ENCODE measurements at places on chromosomes 2 and 18.

DNA sequence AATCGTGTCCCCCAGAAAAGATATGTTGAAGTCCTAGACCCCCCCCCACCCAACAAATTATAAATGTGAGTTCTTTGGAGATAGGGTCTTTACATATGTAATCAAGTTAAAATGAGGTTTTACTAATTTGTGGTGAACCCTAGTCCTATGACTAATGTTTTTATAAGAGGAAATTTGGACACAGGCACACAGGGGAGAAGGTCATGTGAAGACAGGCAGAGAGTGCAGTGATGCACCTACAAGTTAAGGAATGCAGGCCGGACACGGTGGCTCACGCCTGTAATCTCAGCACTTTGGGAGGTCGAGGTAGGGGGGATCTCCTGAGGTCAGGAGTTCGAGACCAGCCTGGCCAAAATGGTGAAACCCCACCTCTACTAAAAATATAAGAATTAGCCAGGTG, 5.8 kb upstream of the PMAIP1 start:
- DNase-seq = no peak

DNA sequence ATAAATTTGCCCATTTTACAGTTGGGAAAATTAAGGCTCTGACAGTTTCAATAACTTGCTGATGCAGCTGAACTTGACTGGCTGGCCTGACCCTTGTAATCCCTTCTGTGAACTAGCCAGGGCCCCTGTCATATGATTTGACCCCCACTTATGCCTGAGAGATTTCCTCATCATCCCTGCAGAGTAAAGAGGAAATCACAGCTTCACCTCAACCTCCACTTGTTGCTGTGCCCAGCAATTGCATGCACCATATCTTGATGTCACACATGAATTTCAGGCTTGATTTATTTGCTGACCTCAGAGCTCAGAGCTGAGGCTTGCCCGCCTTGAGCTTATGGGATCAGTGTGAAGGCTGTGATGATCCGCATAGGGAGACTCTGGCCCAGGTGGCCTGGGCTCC, 108.1 kb downstream of the ACOXL start:
- DNase-seq = no peak

GRCh38 chr2:212970132-212970531, 181.3 kb downstream of the IKZF2 start:
- no peak for DNase-seq

DNA sequence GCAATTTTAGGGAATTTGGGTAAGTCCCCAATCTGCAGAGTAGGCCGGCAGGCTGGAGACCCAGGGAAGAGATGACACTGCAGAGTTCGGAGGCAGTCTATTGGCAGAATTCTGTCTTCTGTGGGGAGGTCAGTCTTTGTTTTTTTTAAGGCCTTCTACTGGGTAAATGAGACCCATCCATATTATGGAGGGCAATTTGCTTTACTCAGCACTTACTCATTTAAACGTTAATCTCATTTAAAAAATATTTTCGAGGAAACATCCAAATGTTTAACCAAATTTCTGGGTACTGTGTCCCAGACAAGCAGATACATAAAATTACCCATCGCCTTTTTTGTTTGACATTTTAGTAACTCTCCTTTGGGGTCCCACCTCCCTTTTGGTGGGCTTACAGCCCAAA, 139.5 kb downstream of the IRS1 start:
- DNase-seq = no peak

GRCh38 chr2:75574106-75574505, 13.4 kb upstream of the EVA1A start:
- no peak for DNase-seq

DNA sequence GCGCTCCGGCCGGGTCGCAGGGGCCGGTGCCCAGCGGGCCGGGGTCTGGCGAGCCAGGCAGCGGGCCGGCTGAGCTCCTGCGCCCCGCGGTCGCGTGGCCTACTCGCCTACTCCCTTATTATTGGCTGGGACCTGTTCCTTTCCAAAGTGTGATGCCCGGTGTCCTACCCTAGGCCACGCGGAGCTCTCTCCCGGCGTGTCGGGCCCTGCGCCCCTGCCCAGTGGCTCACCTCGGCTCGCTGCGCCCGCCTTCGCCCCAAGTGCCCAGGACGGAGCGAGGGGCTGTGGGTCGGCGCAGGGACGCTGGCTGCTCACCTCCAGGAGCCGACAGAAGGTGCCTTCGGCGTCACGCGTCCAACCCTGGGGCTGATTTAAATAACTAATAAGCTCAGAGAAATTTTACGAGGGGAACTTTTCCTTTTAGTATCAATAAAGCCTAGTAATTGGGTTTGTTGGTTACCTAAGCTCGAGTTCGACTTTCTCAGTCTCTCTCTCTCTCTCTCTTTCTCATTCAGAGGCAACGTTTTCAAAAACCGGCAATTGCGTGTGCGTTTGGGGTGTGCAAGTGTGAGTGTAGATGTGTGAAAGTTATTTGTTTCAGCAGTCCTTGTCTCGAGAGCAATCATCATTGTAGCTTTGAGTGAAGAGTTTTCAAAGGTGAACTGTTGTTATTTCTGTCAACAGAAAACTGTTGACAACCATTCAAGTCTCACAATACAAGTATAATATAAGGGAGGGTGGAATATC, 7.0 kb upstream of the SATB2 start:
- DNase-seq = no peak

GRCh38 chr2:173087793-173088496, 12.3 kb downstream of the MAP3K20 start:
- DNase-seq = no peak

GRCh38 chr2:230875347-230876315, 10.9 kb downstream of the ITM2C start:
- DNase-seq = no peak

GRCh38 chr2:235692671-235693171, 198.9 kb downstream of the AGAP1 start:
- no peak for DNase-seq

- DNase-seq = no peak
Measured at GRCh38 chr2:237059155-237059875, 26.4 kb upstream of the COPS8 start.

DNA sequence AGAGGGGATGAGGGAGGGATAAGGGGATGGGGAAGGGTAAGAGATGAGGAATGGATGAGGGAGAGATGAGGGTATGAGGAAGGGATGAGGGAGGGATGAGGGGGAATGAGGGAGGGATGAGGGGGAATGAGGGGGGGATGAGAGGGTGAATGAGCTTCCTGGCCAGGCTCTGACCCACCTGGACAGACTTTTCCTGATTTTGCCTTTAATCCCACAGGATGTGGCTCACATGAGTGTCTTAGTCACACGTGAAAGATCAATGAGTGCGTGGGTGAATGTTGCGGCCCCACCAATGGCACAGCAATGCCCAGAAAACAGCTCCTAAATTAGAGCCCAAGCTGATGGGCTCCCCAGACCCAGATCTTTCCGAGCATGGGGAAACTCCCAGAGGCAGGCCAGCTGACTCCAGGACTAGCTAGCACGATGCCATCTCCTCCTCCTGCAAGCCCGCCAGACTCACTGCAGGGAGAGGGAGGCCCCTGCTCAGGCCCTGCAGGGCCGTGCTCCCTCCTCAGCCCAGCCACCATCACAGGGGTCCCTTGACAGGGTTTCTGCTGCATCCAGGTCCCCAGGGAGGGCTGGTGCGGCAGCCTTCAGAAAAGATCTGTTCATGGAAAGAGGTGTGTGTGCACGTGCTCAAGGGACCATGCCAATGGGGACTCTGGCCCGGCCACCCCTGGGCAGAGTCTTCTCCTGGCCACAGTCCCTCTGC, 41.4 kb downstream of the AQP12A start:
- no peak for DNase-seq

GRCh38 chr2:9527995-9528787, 27.4 kb downstream of the ADAM17 start:
- DNase-seq = no peak

GRCh38 chr2:237675316-237675715, 47.9 kb downstream of the LRRFIP1 start:
- DNase-seq = no peak

DNA sequence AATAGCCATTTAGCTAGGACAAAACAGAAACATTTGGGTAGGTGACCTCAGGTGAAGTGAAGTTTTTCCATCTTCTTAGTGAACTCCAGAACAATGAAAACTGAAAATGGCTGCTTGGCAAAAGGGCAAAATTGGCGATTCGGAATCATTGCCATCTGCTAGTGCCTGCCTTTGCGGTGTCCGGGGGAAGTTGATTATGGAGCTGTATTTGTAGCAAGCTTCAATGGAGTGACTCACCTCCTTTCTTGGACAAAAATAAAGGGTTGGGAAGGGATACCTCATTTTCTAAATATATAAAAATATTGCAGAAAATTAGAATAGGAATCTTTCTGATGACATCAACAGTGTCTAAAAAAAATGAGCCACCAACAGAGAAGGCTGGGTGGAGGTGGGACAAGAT, 460.5 kb downstream of the TGIF1 start:
- no peak for DNase-seq

DNA sequence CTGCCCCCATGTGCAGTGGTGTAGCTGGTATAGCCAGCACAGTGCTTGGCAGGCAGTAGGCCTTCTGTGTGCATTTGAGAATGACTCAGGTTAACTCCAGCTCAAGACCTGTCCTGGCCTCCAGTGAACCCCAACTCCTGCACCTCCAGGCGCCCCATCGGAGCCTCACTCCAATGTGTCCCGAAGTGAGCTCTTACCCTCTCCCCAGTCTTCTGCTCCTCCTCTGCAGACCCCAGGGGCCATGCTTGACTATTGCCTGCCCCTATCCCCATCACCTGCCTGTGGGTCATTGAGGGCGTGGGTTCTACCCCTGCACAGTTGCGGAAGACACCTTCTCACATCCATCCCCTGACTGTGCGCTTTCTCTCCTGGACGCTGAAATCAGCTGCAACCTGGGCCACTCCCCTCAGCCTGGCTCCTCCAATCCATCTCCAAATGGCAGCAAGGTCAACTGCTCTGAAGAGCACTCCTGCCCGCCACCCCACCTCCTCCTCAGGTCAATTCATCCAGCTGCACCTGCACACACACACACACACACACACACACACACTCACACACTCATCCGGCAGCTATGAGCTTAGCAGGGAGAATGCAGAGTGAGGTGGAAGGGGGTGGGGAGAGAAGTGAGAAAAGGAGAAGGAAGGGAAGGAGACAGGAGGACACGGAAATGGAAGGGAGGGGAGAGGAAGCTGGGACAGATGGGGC, 130.3 kb upstream of the GLI2 start:
- DNase-seq = no peak

GRCh38 chr2:172249986-172250385, 147.3 kb upstream of the DLX2 start:
- no peak for DNase-seq

- no peak for DNase-seq
Measured at GRCh38 chr18:54772056-54772455, 56.2 kb upstream of the RAB27B start.

GRCh38 chr2:31140151-31140550, 1.9 kb upstream of the GALNT14 start:
- DNase-seq = no peak

- DNase-seq = no peak
Measured at GRCh38 chr2:38945911-38946310, 56.2 kb downstream of the ARHGEF33 start.

DNA sequence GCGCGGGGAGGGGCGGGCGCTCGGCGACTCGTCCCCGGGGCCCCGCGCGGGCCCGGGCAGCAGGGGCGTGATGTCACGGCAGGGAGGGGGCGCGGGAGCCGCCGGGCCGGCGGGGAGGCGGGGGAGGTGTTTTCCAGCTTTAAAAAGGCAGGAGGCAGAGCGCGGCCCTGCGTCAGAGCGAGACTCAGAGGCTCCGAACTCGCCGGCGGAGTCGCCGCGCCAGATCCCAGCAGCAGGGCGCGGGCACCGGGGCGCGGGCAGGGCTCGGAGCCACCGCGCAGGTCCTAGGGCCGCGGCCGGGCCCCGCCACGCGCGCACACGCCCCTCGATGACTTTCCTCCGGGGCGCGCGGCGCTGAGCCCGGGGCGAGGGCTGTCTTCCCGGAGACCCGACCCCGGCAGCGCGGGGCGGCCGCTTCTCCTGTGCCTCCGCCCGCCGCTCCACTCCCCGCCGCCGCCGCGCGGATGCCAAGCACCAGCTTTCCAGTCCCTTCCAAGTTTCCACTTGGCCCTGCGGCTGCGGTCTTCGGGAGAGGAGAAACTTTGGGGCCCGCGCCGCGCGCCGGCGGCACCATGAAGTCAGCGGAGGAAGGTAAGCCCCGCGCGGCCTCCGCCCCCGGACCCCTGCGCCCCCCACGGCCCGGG, at the start of gene NFATC1:
Gene NFATC1 (plus strand): TSS at position 170 of the 644 bp plus-strand sequence. CDS start 295 bp downstream, at position 465.
- DNase-seq = peak; percentile 55

DNA sequence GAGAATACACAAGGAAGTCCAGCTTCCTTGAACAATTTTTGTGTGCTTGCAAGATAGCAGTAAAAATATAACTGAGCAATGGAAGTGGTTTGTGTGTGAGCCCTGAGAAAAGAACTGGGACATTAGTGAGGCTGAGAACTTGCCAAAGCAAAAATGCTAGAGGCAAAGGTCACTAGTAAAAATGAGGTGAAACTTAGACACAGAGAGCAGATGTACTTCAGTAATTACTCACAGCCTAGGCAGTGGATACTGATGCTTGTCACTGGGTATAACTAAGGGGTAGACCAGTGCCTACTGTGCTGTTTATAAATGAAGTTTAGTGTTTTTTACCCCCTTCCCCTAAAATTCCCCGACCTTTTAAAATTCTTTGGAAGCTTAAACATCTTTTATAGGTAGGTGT, 450.1 kb downstream of the LPIN1 start:
- DNase-seq = no peak

DNA sequence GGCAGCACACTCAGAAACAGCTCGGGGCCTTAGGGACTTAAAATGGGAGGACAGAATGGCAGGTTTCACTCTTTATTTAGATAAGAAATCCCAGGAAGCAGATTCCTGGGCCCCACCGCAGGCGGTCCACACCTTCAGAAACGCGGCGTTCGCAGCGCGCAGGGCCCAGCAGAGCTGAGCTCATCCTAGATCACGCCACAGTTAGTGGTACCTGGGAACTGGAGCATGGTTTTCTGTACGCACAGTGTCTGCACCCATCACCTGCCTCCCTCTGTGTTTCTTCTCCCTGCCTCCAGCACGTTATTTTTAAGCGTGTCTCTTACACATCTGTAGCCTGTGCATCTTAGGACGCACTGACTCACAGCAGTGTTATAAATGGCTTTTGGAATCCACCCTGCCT, 242.1 kb downstream of the ALPK2 start:
- no peak for DNase-seq
